ENCODE measurements at places on chromosomes 13 and 19.

DNA sequence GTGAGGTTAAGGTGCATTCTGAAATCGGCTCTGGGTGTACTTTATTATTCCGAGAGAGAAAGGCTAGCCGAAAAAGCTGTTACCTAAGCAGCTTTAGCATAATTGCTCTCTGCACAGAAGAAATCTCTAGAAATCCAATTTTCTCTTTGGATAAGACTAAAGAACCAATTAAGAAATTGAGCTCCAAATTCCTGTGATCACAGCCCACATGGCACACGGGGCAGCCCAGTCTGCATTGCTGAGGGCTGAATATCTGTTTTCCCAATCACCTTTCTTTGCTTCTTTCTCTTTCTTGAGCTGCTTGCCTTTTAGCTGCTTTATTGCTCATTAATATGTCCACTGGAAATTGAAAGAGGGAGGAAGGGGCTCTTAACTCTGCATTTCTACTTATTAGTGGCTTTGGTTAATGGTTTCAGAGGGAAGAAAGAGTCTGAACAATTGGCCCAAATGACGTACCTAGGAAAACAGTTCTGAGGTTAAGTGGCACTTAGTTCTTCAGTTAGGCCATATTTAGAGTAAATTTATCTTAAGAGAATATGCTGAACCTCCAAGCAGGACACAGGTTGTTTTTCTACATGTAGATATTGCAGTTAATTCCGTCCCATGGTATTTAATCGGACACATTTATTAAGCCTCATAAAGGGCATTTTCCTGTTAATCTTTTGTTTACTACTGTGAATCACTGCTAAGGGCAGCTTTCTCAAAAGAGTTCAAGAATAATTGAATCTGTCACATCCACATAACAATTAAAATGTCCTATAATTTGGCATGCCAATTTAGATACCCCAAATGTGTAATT is 265.7 kb downstream of the ABCC4 start:
- no peak for DNase-seq

DNA sequence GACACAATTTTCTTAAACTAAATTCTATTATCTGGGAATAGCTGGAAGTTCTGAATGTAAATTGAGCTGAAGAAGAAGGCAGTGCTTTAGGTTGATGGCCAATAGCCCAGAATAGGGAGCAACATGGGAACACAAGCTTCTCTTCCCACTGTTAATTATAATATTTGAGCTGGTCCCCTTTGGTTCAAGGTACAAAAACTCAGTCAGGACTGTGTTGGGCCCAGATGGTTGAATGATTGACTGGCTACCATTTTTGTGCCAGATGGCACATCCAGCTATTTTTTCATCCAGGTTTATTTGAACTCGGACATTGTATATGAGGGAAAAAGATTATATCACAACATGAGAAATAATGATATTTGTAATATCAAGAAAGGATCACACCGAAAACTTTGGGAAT is 458.9 kb downstream of the SLITRK1 start:
- DNase-seq: no peak

- no peak for DNase-seq
Observed at GRCh38 chr13:50631041-50631440, 212.5 kb downstream of the DLEU7 start.

DNA sequence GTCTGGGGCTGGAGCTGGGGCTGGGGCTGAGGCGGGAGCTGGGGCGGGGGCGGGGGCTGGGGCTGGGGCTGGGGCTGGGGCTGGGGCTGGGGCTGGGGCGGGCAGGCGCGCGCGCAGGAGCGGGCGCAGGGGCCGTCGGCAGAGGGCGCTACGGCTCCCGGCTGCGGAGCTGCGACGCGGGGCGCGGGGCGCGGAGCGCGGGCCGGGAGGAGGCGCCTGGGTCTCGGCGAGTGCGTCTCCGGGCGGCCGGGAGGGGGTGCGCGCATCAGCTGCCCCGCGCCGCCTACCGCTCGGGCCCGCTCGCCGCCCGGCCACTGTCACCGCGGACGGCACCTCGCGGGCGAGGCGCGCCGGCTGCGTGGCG is 422 bp upstream of the MTUS2 start:
- DNase-seq: peak; percentile 70

- no peak for DNase-seq
Observed at GRCh38 chr13:51283371-51283770, 56.1 kb upstream of the SERPINE3 start.

DNA sequence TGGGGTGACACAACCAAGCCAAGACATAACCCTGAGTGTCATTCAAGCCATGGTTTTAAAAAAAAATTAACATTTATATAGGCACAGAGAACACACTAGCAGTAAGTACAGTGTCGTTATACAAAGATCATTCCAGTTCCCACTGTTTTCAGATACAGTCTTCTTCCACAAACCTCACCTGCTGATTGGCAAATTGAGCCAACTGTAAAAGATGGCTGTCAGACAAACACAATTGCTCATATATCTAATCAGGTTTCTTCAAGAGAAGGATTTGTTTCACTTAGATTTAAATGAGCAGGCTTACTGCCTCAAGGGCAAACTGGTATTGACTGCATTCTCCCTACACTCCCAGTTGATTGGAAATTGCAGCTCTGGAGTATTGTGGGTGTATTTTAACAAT is 308.9 kb downstream of the RBM26 start:
- DNase-seq: no peak

DNA sequence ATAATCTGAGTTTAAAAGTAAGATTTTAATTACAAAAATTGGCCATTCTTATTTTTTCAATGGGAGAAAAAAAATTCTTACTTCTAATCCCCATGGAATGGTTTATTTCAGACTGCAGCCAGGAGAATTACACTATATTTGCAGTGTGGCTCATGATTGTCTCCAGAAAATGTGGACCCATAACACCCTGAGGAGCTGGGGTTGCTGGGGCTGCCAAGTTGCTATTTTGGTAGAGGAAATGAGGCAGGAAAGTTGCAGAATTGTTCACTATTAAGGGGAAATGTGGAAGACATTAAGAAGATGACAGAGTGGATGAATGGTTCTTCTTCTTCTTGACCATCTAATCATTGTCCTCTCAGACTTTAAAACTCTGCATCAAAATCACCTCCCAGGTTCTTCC is 4.6 kb upstream of the SCEL start:
- DNase-seq: no peak

- no peak for DNase-seq
Observed at GRCh38 chr19:44607049-44607448, 6.3 kb upstream of the IGSF23 start.

DNA sequence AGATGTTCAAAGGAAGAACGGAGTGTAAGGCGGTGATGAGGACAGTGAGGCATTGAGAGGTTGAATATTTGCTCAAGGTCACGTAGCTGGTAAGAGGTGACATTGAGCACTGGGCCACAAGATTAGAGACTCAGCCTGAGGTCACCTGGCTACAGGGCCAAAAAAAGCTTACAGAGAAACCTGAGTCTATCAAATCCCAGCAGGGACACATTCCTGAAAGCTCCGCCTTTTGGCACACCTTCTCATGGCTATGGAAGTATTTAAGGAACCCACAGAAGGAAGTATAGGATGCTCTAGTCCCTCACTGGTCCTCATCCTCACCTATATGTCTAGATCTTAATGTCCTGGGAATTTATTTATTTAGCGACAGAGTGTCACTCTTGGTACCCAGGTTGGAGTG is 17.4 kb downstream of the ZNF586 start:
- DNase-seq: no peak

DNA sequence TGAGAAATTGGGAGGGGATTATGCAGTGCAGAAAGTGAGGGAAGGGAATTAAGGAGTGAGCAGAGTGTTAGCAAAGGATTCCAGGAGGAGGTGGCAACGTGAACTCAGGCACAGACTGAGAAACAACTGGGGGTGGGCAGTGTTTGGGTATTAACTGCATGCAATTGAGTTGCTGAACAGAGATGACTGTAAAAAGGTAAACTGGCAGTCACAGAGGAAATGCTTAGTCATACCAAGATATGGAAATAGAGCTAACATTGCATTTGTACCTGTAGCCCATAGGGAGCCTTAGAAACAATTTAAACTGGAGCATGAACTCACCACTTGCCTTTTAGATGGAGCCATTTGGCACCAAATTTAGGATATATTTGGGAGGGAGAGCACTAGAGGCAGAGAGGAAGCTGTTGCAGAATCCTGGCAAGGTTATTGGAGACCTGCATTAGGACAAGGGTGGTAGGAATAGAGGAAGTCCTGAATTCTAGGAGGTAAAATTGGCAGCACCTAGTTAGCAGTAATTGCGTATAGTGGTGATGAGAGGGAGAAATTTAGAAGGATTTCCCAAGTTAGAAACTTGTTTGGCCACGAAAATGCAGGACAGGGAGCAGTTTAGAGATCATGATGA is 100.6 kb upstream of the FRY start:
- peak; percentile 28 for DNase-seq

DNA sequence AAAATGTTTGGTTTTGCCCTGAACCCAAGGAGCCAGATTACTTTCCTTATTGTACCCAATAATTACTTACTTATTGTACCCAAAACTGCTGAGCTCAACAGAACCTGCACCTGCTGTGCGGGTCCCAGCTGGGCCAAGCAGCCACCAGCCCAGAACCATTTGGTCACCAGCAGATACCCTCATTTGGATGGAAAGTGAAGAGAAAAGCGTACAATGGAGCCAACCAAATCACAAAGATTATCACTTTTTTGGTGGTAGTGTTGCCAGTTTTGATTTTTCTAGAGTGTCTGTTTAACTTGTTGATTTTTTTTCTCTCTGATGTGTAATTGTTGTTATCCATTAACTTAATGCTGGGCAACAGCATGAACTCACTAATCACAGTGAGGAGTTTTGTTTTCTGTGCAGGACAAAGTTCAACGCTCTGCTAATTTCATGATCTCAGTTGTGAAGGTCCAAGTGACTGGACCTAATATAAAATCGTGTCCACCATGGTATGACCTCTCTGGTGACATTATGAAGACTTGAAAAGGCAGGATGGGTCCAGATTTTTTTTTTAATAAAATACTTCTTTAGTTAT is 23.8 kb downstream of the SPATA13 start:
- no peak for DNase-seq

DNA sequence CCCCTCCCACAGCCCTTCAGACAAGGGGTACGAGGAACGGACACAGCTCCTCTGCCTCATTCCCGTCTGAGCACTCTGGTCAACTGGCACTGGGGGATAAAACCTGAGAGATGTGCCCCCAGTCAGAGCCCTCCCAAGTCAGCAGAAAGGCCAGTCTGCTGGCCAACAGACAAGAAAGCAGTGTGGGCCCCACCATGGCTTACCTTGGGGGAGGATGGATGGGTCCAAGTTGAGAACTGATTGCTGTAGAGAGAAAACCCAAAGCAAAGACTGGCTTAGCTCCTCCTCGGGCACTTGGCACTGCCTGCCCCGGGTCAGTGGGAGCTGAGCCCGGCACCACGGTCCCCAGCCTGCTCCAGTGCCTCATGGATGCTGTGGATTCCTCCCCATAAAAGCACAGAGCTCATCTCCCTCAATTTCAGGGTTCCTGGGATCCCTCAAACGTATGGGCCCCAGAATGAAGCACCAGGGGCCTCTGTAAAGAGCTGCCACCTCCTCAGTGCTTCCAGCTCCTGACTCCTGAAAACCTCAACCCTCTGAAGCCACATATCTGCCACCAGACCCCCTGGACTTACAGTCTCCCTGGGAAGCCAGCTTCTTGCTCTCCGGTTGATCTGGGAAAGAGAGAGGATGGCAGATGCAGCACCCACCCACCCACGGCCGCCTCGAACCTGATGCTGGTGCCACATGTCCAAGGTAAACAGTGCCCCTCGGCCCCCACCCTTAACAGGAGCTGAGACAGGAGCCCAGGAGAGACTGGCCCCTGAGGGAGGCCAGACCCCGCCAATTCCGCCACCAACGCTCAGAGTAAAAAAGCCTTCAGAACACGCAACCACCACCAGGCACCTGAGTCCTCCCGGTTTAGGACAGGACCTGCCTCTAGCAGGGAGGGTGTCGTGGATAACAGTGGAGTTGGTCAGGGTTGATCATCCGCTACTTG is 3.3 kb downstream of the KHSRP start:
- no peak for DNase-seq

DNA sequence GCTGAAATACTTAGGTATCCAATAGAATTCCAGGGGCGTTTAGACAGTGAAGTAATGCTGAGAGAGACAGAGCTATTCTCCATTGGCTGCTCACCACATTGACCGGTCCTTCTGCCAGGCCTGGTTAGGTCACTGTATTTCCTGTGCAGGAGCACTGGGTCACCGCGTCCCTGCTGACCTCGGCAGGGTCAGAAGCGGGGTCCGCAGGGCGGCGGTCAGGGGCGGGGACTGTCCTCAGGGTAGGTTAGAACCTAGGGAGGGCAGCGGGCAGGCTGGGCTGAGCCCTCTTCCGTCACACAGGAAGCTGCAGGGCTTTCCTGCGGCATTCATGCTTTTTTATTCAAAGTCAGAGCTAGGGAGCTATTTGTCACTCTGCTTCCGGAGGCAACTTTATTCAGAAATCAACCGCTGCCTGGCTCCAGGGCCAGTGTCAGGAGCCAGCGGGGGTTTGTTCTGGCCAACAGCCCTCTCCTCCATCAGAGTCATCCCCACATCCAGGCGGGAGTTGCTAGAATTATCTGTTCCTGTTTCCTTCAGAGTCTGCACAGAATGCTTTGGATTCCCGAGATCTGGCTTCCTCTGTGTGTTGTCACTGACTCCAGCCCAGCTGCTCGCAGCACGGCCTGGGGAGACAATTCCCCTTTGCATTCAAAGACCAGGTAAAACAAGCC is 81.2 kb upstream of the WASF3 start:
- DNase-seq: no peak

DNA sequence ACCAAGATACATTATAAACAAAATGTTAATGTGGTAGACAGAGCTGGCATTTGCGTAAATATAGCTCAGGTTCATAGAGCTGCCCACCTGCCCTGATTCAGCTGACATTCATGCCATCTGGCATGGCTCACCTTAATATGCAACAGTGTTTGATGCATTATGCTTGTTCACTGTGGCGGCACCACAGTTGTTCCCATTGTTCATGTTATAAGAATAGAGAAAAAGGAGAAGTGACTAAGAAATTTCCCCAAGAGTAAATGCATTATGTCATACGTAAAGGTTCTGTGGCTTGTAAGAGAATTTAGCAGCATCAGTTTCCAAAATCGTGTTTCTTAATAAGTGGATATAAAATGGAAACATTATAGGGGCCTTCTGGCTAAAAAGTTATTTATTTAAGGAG is 4.5 kb downstream of the CCNA1 start:
- DNase-seq: no peak

DNA sequence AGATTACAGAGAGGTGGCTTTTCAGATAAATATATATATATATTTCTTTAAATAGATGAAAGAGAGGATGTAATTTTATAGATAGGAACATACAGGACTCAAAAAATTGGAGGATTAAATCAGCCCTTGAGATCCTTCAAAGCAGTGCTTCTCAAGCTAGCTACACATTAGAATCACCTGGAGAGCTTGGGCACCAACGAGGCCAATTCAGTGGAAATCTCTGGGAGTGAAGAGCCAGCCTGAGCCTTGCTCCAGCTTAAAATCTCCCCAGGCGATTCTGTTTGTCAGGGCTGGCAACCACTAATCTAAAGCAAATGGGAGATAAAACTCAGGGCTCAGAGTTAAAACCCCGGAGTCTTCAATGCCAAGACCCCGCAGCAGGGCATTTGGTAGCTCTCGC is 15.0 kb upstream of the CLN5 start:
- DNase-seq: no peak

- no peak for DNase-seq
Observed at GRCh38 chr19:15421136-15421695, 2.4 kb upstream of the AKAP8L start.

GRCh38 chr19:19033176-19033425 is 216 bp downstream of the SUGP2 start:
- DNase-seq: no peak

GRCh38 chr19:14181906-14182305 is 24.1 kb downstream of the ADGRL1 start:
- DNase-seq: no peak
